ENCODE measurements at places on chromosomes 4 and X.

DNA sequence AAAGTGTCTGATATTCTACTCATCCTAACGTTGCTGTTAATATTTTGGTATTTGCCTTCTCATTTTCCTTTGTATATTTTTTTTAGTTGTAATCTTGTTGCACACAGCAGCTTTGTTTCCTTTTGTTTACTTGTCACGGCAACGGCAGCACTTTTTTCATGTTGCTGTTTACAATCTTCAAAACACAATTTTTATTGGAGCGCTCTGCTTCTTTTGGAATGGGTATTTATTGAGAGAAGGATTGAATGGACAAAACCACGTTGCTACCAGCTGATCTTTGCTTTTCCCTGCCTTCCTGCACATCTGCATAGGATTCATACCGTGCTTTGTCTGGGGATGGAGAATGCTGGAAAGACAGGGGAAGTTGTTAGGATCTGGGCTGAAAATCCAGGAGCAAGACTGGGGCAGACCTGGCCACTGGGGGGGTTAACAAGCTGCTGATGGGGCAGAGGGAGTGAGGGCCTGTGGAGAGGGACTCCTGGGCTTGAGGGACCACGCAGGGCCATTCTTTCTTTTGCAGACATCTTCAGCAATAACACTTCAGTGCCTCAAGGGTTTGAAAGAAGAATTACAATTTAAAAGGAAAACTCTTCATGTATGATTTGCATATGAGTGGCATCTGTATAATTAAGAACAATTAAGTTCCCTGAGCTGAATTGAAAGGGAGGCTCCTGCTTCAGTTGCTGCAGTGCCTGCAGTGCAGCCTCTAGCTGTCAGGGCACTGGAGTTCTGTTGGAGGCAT lies 69.8 kb downstream of the TMEM131L start:
- ATAC-seq: no peak

GRCh38 chr4:13982010-13982409 lies 354.5 kb upstream of the BOD1L1 start:
- no peak for ATAC-seq

- ATAC-seq: peak; percentile 73
These were observed 54.9 kb downstream of the PHOX2B start for GRCh38 chr4:41693629-41694028.

GRCh38 chr4:152983774-152984411 lies 47.8 kb downstream of the FHDC1 start:
- no peak for ATAC-seq

DNA sequence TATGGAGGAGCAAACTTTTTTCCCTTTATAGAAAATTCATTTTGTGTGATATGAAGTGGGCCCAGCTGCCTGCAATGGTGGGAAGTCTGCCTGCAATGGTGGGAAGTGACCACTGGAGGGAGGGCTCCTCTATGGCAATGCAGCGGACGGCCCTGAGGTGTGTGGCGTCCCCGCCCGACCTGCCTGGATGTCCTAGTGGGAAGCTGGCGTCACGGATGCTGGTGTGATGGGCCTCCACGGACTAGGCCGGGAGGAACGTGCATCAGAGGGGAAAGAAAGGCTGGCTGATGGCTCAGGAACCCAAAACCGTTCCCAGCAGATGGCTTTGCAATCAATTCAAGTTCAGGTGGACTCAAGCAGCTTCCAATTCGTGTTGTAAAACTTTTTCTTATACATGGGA lies 177.9 kb downstream of the AFAP1 start:
- ATAC-seq: peak; percentile 77

DNA sequence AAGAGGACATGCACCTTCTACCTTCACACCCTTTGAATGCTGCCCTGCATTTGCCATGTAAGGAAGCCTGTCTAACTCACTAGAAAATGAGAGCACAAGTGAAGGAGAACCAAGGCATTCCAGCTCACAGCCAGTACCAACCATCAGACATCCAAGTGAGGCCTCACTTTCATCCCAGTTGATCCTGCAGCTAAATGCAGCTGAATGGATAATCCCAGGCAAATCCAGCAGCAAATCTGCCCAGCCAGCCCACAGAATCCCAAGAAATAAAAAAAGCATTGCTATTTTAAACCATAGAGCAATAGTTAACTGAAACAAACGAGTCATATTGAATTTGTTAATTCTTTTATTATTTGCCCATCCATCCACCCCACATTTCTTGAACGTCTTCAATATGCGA lies 112.5 kb downstream of the C4orf33 start:
- ATAC-seq: no peak

DNA sequence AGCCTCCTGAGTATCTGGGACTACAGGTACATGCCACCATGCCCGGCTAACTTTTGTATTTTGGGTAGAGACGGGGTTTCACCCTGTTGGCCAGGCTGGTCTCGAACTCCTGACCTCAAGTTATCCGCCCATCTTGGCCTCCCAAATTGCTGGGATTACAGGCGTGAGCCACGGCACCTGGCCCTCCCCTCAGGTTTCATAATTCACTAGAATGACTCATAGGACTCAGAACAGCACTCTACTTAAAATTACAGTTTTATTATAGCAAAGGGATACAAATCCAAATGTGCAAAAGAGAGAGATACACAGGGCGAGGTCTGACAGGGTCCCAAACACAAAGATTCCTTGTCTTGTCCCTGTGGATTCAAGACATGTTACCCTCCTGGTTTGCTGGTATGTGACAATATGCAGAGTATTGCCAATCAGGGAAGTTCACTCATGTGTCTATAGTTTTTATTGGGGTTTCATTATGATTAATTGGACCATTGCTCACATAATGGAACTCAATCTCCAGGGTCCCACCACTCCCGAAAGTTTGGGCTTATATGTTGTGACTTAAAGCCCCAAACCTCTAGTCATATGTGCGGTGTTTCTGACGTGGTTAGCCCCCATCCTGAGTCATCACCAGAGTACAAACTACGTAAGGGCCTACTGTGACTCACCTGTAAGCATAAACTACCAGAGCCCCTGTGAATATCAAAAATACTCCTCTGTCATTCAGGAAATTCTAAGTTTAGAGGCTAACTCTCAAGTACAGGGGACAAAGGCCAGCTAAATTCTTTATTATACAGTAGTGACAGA lies 5.2 kb downstream of the YIPF6 start:
- no peak for ATAC-seq

All from SK-N-SH treated with all-trans-retinoic acid at 6 μM for 48 hours (cell line).